ENCODE measurements at places on chromosomes 6 and 20.
A peak's percentile ranks its signal among the peaks of the same experiment; 100 is the strongest.

GRCh38 chr6:122620902-122621301 is 10.7 kb downstream of the PKIB start:
- DNase-seq: no peak

DNA sequence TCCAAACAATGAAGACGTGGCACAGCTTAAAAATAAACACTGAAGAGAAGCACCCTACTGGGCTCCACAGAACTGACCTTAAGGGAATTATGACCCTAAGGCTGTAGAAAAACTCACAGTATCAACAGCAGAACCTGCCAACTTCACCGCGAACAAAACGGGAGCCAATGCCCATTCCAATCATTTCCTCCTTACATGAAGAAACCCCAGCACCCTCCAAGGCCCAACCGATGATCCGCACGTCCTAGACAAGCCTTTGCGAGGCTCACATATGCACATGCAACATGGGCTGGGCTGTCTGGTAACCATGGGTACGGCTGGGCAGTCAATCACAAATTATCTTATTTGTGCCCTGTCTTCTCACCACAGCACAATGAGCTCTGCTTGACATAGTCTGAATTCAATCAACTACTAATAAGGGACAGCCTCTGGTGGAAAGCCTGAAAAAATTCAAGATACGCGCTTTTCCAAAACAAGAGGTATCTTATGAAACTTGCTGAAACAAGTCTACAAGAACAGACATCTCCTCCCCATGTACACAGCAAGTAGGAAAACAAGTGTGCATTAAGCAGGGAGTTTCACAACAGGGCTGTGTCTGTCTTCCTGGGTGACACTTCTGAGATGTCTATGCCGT is 1.7 kb downstream of the DIDO1 start:
- DNase-seq: no peak

- DNase-seq: no peak
These were observed 30.4 kb upstream of the PREX1 start for GRCh38 chr20:48858075-48858790.

- no peak for DNase-seq
These were observed 78.6 kb downstream of the FAXC start for GRCh38 chr6:99270826-99271225.

DNA sequence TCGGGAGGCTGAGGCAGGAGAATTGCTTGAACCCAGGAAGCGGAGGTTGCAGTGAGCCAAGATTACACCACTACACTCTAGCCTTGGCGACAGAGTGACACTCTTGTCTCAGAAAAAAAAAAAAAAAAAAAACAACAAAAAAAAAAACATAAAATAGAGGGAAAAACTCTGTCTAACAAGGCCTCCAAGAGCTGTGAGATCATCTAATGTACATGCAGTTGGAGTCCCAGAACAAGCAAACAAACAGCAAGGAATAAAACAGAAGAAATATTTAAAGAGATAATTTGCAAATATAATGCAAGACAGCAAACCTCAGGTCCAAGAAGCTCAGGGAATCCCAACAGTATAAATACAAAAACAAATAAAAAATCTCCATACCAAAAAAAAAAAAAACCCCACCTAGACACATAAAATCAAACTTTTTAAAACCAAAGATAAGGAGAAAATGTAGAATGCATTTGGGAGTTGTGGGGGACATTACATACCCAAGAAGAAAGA is 35.0 kb upstream of the CCR6 start:
- no peak for DNase-seq

DNA sequence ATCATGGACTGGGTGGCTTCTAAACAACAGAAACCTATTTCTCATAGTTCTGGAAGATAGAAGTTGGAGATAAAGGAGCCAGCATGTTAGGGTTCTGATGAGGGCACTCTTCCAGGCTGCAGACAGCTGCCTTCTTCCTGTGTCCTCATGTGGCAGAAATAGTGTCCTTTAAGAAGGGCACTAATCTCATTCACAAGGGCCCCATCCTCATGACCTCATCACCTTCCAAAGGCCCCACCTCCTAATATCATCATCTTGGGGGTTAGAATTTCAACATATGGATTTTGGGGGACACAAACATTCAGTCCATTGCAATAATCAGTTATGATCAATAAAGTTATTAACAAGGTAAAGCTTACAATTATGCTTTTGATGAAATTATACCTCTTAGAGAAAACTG is 130.8 kb upstream of the SLC22A23 start:
- no peak for DNase-seq

GRCh38 chr6:11848852-11849731 is 70.5 kb upstream of the ADTRP start:
- DNase-seq: no peak

- no peak for DNase-seq
These were observed 119.4 kb upstream of the TSHZ2 start for GRCh38 chr20:52852714-52853113.

DNA sequence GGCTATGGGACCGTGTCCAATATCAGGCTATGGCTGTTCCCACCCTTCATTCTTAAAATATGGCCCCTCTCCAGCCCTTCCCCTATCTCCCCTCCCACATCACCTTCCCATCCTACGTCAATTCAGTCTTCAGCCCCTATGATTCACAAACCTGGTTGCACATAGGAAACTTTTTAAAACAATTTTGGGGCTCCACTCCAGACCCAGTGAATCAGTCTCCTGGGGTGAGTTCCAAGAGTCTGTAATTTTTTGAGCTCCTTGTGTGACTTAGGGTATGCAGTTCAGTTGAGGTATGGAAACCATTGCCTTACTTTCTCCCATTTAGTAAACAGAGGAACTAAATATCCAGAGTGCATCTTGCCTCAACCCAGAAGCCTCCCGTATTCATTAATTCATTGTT is 5.5 kb downstream of the HNF4A start:
- no peak for DNase-seq

DNA sequence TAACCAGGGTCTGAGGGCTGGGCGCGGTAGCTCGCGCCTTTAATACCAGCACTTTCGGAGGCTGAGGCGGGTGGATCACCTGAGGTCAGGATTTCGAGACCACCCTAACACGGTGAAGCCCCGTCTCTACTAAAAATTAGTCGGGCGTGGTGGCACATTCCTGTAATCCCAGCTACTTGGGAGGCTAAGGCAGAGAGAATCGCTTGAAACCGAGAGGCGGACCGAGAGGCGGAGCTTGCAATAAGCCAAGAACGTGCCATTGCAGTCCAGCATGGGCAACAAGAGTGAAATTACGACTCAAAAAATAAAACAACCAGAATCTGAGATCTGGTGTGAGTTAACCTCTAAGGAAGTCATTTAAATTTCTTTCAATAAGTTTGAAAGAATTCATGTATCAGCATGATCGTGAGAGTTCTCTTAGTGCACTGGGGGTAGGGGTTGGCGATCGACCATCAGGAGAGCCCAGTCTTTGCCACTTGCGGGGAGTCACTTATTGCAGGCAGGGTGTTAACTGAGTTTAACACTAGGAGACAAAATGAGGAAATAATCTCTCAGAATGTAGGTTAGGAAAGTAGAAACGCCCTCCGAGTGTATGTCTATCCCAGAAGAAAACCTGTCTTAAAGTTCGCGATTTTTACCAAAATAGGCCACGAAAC is 206.5 kb upstream of the ZNF184 start:
- DNase-seq: no peak

DNA sequence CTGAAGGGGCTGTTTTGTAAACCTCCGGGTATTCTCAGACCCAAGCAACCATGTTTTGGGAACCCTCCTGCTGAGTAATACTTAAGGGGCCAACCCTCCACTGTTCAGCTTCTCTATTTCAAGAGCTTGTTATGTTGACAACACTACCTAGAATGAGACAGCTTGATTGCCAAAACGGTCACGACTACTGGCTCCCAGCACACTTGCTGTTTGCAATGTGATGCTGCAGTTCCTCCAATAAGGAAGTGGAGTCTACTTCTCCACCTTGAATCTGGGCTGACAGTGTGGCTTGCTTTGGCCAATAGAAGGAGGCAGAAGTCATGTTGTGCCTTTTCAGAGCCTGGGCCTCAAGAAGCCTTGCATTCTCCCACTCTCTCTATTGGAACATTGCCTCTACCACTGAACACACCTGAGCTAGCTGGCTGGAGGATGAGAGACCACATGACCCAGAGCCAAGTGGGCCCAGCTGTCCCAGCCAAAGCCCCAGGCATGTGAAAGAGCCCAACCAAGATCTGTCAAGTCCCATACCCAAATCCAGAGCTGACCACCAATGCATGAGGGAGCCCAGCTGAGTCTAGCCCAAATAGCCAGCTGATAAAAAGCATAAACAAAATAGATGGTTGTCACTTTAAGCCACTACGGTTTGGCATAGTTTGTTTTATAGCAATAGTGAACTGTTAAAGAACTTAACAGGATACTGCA is 108.0 kb downstream of the PRND start:
- DNase-seq: no peak

DNA sequence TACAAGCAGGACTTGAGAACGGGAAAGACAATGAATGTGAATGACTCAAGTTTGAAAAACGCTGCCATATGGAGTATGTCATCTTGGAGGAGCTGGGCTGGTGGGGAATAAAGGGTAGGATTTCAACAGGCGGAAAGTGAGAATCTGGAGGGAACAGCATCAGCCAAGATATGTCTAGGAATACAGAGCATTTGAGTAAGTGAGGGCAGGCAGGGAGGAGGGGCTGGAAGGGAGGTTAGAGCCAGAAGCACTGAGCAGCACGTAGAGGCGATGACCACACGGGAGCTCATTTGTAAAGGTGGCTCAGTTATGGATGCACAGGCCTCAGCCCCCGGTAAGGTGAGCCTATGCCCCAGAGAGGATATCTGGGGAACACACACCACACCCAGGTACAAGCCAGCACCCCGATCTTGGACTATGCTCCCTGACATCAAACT is 115.1 kb downstream of the ZMYND8 start:
- DNase-seq: no peak

GRCh38 chr6:27795697-27796494 is 116.3 kb downstream of the OR2B2 start:
- peak; percentile 36 for DNase-seq

GRCh38 chr6:74731931-74732330 is 473.9 kb downstream of the COL12A1 start:
- no peak for DNase-seq

DNA sequence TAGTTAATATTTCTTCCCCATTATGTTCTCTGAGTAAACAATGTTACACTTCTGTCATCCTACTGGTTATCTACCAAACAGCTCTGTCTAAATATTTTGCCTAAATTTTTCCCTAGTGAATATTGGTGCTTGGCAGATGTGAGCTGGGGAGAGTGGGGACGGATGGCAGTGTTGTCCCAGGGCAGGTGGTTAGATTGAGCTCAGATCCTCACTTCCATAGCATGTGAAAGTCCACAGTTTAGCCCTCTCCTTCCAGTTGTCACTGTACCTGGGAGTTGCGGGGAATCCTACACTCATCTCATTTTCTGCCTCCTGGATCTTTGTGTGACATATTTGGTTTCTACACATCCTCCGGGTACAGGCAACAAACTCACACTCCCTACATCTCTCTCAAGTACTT is 484.9 kb downstream of the EPM2A start:
- no peak for DNase-seq

DNA sequence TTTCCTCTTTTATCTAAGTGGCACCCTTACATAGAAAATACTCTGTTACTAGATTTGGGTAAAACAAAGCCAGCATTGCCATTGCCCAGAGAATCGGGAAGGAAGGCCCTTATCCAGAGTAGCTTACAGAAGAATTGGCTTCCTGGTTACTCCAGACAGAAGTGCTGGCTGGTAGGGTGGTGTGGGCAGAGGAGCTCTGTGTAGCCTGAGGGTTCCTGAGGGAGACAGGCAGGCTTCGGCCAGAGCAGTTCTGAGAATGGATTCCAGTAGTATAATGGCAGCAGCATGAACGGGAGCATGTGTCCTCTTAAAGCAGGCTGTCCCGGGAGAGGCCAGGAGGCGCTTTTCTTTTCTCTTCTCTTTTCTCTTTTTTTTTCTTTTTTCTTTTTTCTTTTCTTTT is 11.9 kb downstream of the CUL9 start:
- DNase-seq: no peak

GRCh38 chr6:75147512-75147911 is 58.3 kb downstream of the COL12A1 start:
- DNase-seq: no peak

- DNase-seq: no peak
These were observed 125.8 kb upstream of the ENPP5 start for GRCh38 chr6:46296586-46296985.

Measured in stimulated activated CD4-positive, alpha-beta T cell treated with anti-CD3 and anti-CD28 coated beads, TNF-alpha, amount 100 ng/mL, for 24 hours (primary cell).